ENCODE measurements at places on chromosomes 3 and 15.
A peak's percentile ranks its signal among the peaks of the same experiment; 100 is the strongest.

DNA sequence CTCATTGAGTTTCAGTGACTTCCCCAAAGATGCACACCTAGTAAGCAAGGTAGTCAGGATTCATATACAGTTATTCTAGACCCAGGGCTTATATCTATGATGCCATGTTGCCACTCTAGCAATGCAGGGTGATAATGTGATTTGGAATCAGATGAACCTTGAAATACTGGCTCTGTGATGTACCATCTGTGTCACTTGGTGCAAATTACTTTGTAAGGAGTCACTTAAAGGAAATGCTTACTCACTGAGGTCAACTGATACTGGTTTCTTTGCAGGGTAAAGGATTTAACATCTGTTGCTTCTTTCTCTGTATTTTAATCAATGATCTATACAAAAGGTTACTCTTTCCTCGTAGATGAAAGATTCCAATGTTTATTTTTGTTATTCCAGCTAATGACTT, 10.8 kb downstream of the ASB14 start:
- DNase-seq, result no peak

GRCh38 chr3:42169579-42170120, 78.5 kb downstream of the TRAK1 start:
- DNase-seq, result no peak

DNA sequence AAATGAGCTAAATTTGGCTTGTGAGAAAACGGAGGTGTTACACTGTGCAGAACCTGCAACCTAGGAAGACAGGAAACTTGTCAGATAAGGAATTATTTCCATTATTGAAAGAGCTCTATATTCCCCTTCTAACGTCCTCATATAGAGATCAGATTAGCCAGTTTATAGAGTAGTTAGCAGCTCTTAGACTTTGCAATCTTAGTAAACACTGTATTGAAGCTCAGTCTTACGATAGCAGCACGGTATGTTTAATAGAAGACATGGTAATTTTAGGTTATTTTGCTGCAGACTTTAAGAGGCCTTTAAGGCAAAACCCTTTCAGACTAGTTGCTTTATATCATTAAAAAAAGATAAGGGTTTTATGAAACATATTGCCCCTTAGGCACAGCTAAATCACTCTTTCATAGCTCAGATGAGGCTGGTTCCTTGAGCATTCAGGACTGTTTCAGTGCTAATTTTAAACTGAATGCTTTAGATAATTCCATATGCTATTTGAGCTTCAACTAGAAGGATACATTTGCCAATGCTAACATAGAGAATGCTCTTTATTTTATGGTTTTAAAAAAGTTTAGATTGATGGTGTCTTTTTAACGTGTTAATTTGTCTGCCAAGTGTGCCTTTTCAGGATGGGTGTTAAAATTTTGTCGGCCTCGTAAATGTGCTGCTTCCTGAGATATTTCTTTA, 234.3 kb downstream of the PYDC2 start:
- DNase-seq, result no peak

GRCh38 chr3:118137778-118138177, 896.9 kb downstream of the IGSF11 start:
- DNase-seq, result no peak

DNA sequence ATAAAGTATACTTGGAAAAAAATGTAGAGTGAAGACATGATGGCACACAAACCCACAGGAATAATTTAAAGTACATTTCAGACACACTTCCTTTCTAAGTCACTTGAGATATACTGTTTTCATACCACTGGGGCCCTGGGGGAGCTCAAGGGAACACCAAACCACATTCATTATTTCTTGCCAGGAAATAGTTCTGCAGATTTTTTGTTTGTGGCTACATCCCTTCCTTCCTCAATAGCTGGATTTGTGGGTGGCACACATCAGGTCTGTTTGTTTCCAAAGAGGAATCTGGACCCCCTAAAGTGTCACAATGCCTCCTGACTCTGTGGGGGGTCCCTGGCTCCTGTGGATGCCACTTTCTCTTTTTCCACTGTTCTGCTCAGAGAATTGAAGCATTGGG, 153.5 kb upstream of the COL8A1 start:
- no peak for DNase-seq

GRCh38 chr3:136946978-136947377, 10.8 kb upstream of the IL20RB start:
- no peak for DNase-seq

DNA sequence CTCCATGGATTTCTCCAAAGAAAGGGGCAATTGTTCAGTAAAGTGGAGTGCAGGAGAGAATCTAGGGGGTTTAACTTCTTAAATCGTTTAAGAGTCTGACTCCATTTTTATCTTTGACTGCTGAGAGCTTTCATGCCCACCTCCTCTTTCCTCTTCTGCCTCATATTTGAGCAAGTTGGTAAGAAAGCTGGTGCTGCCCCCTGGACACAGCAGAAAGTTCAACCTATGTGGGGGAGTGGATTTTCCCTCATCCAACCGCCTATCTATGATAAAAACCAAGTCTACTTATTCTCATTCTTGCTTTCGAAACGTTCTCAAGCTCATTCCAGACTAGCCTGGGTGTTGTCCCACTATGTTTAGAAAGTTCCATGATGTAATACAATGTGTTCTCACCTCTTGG, 26.0 kb downstream of the HHLA2 start:
- DNase-seq, result no peak

DNA sequence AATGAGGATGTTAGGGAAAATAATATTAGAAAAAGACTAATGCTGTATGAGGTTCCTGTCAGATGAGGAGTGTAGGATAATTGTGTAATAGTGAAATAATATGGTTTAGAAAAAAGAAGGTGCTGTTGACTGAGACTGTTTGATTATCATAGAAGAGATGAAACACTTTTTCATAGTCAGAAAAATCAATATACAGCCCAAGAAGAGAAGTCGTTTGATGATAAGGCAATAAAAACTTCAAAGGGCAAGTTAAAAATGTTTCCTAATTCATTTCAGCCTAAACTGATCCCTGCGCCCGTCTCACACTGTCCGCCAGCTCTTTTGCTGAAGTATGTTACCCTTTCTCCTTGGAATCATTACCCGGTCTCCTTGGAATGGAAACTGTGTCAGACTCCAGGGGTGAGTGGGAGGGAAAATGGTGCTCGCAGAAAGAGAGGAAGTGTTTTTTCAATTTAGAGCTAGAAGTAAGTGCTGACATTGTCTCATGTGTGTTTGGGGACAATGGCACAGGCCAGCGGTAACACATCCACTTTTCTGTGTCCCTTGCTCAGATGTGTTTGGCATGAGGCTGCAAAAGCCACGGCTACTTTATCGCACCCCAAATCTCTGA, 23.6 kb downstream of the DUT start:
- no peak for DNase-seq

GRCh38 chr3:46812237-46812791, 50.9 kb downstream of the MYL3 start:
- DNase-seq, result peak; percentile 82

DNA sequence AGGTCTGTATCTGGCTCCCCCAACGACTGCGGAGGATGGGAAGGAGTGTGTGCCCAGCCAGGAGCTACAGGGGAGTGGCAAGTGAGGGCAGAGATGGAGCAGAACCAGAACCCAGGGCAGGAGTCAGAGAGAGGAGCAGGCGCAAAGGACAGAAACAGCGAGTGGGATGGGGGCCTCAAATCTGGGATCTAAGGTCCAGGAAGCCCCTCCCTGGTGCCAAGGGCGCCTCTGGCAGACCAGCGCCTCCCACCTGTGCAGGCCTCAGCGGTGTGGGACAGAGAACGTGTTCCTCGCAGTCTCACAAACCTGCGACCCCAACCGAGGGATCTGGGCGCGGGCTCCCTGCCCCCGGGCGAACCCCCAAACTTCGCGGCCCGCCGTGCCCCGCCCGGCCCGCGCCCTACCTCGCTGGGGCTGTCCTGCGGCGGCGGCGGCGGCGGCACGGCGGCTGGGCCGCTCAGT, 301 bp downstream of the PCBP4 start:
- no peak for DNase-seq

DNA sequence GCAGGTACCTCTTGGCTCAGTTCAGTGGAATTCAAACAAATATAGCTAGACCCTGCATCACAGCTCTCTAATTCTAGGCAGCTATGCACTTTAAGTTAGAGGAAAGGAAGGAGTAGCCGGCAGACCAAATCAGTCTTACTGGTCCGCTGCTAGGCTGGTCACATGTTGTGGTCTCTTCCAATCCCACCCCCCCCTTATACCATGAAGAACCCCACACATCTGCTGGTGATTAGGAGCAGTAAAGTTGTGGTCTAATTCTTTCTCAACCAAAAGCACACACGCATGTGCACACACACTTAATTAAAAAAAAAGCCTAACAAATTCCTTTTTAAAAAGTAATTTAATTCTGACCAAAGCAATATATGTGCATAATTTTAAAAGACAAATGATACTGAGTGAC, 16.7 kb upstream of the SH3GL3 start:
- DNase-seq, result no peak

DNA sequence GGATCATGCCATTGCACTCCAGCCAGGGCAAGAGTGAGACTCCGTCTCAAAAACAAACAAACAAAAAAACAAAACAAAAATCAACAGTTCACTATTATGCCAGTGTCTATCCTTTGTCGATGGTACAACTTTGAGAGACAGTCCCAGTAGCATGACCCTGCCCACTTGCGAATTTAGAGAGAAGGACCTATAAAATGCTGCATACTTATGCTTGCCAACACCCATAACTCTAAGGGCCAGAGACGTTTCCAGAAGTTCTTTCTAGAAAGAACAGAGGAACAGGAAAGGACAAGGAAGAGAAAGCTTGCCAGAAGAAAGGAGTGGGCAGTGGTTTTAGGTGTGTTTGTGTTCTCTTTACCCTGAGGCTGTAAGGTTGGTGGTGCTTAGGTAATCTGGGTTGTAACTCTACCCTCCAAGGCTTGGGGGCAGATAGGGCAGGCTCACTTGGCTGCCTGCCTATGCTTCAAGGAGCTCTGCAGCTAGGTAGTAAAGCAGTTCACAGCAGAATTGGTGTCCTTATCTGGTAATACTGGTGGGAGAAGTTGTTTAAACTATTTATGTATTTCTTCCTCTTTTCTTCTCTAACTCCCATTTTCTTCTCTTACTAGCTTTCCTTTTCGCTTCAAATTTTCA, 50.6 kb upstream of the SPPL2A start:
- no peak for DNase-seq
